ENCODE measurements at places on chromosomes 5 and 9. TPM values are rescaled to one million over a fixed set of nuclear protein-coding genes. Genes with fewer than 3 reads are reported as not detected.

DNA sequence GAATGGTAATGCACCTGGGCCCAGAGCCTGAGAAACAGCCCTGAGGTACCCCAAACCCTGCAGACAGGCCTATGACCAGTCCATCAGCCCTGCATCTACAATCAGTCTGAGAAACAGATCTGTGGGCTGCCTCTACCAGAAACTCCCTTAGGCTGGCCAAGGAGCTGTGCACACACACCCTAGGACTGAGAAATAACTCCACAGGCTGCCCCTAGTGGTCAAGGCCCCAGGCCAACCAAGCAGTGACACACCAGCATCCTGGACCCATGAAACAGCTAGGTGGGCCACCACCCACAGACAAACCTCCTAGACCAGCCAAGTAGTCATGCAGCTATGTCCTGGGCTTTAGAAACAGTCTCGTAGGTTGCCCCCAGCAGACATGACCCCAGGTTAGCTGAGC is 253.6 kb upstream of the VLDLR start:
- no peak overlapping the region for H3K4me3 ChIP-seq
- peaks cover under 1% of the 10 kb centered on the region for H3K27me3 ChIP-seq
- no peak overlapping the region for H3K27ac ChIP-seq
- H3K36me3 ChIP-seq: no peaks in the 10 kb centered on the region

DNA sequence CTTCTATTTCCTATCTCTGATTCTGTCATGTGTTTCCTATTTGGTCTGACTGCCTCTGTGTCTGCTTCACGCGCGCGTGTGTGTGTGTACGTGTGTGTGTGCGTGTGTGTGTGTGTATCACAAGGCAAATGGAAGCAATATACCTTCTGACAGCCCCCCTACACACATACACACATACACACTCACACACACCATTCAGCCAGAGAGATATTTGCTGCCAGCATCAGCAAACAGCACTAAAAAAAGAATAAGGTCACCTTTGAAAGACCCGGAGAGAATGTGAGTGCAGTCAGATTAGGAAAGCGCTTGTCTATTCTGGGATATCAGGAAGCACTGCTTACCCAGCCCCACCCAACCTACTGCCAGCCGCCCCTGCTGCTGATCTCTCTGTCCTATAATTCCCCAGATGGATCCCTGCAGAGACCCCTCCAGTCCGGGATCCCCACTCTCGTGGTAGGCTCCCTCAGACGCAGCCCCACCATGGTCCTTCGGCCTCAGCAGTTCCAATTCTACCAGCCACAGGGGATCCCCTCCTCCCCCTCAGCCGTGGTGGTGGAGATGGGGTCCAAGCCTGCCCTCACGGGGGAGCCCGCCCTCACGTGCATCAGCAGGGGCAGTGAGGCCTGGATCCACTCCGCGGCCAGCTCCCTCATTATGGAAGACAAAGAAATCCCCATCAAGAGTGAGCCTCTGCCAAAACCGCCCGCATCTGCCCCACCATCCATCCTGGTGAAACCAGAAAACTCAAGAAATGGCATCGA is 45.7 kb downstream of the PLAC8L1 start:
- H3K36me3 ChIP-seq: no peaks in the 10 kb centered on the region
- H3K27ac ChIP-seq: no peak overlapping the region
- peaks cover 2% of the 10 kb centered on the region for H3K27me3 ChIP-seq
- DNase-seq: no peak
- no peak overlapping the region for H3K4me3 ChIP-seq
- H3K4me1 ChIP-seq: no peaks in the 10 kb centered on the region

GRCh38 chr9:70683841-70684240 is 269.4 kb upstream of the KLF9 start:
- DNase-seq: no peak
- H3K36me3 ChIP-seq: no peaks in the 10 kb centered on the region
- H3K27me3 ChIP-seq: peaks cover 10% of the 10 kb centered on the region
- no peak overlapping the region for H3K4me3 ChIP-seq
- H3K27ac ChIP-seq: no peak overlapping the region

- peaks cover 4% of the 10 kb centered on the region for H3K27me3 ChIP-seq
- peaks cover 17% of the 10 kb centered on the region for H3K4me1 ChIP-seq
- no peak overlapping the region for H3K27ac ChIP-seq
- no peak for DNase-seq
- H3K36me3 ChIP-seq: no peaks in the 10 kb centered on the region
Measured at GRCh38 chr5:16784088-16784487, 152.0 kb downstream of the MYO10 start.

GRCh38 chr5:54993318-54993717 is 7.9 kb upstream of the ESM1 start:
- H3K4me1 ChIP-seq: peaks cover 14% of the 10 kb centered on the region
- H3K27ac ChIP-seq: no peak overlapping the region
- no peak for DNase-seq
- no peaks in the 10 kb centered on the region for H3K36me3 ChIP-seq
- no peak overlapping the region for H3K4me3 ChIP-seq
- no peaks in the 10 kb centered on the region for H3K27me3 ChIP-seq

Gene TMEM250
- total RNA-seq: 24.4 TPM

Gene SLC2A6
- 5.4 TPM for total RNA-seq

- H3K4me1 ChIP-seq: no peaks in the 10 kb centered on the region
- DNase-seq: no peak
- H3K27ac ChIP-seq: no peak overlapping the region
- H3K27me3 ChIP-seq: no peaks in the 10 kb centered on the region
Measured at GRCh38 chr5:150541895-150542294, 34.0 kb downstream of the NDST1 start.

GRCh38 chr5:88808153-88808552 is 74.8 kb downstream of the MEF2C start:
- H3K27ac ChIP-seq: no peak overlapping the region
- H3K4me1 ChIP-seq: peaks cover 2% of the 10 kb centered on the region
- no peak for DNase-seq
- H3K4me3 ChIP-seq: no peak overlapping the region
- no peaks in the 10 kb centered on the region for H3K36me3 ChIP-seq

Gene AFAP1L1
- total RNA-seq: 1.6 TPM

DNA sequence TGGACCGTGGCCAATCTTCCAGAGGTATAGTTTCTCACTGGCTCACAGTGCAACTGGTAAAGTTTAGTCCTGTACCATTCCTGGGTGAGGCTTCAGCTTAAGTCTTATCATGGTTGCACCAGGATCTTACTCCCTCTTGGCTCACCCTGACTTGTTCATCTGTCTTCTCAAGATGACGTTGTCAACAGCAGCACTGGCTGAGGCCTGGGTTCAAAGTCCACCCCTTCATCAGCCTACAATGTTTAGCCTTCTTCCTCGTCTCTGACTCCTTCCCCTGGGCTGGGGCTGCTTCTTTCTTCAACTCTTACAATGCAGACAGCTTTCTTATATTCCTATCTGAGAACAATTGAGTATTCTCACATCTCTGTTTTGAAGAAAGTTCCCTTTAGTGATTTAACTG is 311.1 kb upstream of the CLINT1 start:
- no peaks in the 10 kb centered on the region for H3K36me3 ChIP-seq
- peaks cover 7% of the 10 kb centered on the region for H3K27me3 ChIP-seq
- no peak for DNase-seq
- no peak overlapping the region for H3K27ac ChIP-seq
- no peaks in the 10 kb centered on the region for H3K4me1 ChIP-seq

DNA sequence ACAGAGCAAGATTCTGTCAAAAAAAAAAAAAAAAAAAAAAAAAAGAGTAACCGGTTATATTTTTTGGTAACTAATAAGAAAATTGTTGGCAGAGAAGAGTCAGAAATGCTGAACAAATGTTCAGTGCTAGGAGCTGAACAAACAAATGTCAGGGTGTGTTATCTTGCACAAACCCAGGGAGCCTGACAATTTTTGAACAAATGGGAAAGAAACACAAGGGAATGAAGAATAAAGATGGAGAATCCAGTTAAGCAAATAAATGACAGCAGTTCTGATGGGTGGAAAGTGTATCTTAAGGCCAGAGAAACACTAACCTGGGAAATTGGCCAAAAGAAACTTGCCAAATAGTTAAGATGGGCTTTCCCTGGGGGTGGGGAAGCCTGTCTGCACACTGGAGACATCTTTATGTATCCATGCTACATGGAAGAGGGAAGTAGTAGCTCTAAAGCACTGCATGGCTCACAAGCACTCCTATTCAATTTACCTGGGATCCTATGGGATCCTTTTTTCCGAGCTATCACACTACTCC is 23.7 kb downstream of the KLHL3 start:
- peaks cover 2% of the 10 kb centered on the region for H3K4me1 ChIP-seq
- DNase-seq: no peak
- H3K4me3 ChIP-seq: no peak overlapping the region

Gene TEX48
- not detected for total RNA-seq

Gene PRRC1
- 38.1 TPM for total RNA-seq

Gene LOX
- total RNA-seq: not detected

- no peaks in the 10 kb centered on the region for H3K4me1 ChIP-seq
- no peak overlapping the region for H3K4me3 ChIP-seq
- H3K27me3 ChIP-seq: peaks cover 8% of the 10 kb centered on the region
Measured at GRCh38 chr5:17189381-17190036, 27.9 kb upstream of the BASP1 start.

Gene SERINC5
- total RNA-seq: 33.1 TPM

DNA sequence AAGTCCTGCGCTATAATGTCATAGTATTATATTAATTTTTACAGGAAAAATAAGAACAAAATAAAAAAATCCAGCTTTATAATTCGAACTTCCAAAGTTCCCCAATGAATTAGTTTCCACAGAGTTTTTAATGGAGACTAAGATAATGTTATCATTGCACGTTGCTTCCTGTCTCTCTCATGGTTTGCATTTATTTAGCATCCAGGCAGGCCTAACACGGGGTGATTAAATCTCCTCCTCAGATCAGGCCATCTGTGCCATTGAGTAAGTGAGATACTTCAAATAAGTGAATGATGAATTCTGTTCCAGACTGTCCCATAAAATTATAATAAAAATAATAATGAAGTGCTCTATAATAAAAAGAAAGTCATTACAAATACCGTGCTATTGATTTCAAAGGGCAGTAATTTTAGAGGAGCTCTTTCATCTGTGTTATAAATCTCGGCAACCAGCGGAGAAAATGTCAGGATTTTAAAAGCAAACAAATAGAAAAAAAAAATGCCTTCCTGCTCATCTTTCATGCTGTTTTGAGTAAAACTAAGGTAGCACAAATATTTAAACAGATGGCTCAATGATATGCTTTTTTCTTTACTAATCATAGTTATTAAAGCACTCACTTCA is 570.6 kb upstream of the ZNF608 start:
- H3K27me3 ChIP-seq: no peaks in the 10 kb centered on the region
- no peak for DNase-seq
- no peaks in the 10 kb centered on the region for H3K4me1 ChIP-seq
- H3K4me3 ChIP-seq: no peak overlapping the region
- H3K36me3 ChIP-seq: no peaks in the 10 kb centered on the region
- H3K27ac ChIP-seq: no peak overlapping the region

Gene RAB24
- 26.6 TPM for total RNA-seq

- no peak overlapping the region for H3K27ac ChIP-seq
- no peaks in the 10 kb centered on the region for H3K36me3 ChIP-seq
- H3K4me1 ChIP-seq: no peaks in the 10 kb centered on the region
- DNase-seq: no peak
- peaks cover 17% of the 10 kb centered on the region for H3K27me3 ChIP-seq
Measured at GRCh38 chr5:98749046-98749445, 24.4 kb upstream of the RGMB start.

Gene FBP2
- total RNA-seq: not detected

- H3K4me3 ChIP-seq: no peak overlapping the region
- no peaks in the 10 kb centered on the region for H3K4me1 ChIP-seq
- no peak for DNase-seq
- peaks cover 12% of the 10 kb centered on the region for H3K27me3 ChIP-seq
Measured at GRCh38 chr5:130720355-130720754, 444.7 kb downstream of the HINT1 start.

DNA sequence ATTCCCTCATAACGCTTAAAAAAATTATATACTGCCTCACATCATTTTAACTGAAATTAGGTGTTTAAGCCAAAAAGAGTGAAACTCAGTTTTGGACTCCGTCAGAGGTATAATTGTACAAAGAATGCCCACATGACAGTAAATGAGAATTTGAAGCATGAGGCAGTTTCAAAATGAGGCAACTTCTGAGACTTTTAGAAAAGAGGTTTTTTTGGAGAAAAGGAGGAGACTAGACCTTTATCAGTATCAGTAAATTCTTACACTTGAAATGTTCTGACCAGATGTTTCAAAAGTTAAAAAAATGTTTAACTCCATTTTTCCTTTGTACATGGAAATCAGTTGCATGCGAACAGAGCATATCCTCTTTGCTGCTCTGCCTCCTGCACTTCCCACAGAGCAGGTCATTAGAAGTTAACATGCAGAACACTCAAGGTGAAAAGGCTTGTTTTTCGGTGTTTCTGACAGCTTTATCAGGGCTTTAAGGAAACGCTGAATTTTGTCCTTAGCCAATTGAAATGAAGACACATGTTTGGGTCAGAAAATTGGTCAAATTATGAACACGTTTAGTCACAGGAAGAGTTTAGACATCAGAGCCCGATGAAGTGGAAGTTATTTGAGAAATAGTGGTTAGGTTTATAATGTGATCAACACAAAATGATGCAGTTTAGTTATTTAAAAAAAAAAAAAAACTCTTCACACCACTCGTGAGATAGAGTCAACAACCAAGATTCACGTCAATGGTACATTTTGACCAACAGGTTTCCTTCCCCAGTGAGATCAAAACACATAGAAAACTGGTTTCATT is 59.5 kb downstream of the PIK3R1 start:
- peaks cover 85% of the 10 kb centered on the region for H3K4me1 ChIP-seq
- peak overlapping the region; percentile 91 for H3K27ac ChIP-seq
- H3K27me3 ChIP-seq: no peaks in the 10 kb centered on the region
- no peak for DNase-seq

- peaks cover 30% of the 10 kb centered on the region for H3K4me1 ChIP-seq
- peak overlapping the region; percentile 62 for H3K27ac ChIP-seq
- no peaks in the 10 kb centered on the region for H3K27me3 ChIP-seq
- DNase-seq: peak; percentile 12
Measured at GRCh38 chr5:126438267-126438666, 15.1 kb downstream of the GRAMD2B start.

Gene PCDHB3
- not detected for total RNA-seq

DNA sequence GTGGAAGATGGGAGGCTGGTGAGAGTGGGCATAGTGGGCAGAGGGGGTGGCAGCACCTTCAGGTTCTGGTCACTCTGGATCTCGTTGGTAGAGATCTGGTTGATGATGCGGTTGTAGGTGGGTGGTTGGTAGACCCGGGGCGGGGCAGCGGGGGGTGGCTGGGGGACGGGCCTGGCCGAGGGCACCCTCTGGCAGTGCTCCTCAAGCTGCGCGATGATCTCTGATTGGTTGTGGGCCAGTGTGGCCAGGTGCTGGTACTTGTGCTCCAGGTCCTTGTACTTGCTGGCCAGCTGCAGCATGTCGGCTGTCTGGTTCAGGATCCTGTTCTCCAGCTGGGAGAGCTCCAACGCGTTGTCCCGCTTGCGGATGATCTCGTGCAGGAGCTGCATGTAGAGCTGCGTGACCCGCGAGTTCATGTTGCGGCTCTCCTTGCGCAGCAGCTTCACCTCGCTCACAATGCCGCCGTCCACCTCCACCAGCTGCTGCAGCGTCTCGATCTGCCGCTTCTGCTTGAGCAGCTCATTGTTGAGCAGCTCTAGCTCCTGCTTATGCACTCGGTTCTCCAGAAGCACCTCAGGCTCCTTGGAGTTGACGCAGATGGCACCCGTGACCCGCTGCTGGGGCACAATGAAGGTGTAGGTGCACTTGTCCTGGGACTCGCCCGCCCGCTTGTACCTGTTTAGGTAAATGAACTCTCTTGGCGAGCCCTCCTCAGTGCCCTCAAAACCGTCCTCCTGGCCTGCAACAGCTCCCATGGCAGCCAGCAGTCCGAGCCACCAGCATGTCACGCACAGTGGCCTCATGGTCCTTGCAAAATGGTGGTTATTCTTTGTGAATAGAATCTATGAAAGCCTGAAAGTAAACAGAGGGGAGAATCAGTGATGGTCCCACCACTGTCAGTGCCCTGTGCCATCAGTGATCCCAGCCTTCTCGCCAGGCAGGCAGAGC is 14.2 kb downstream of the ANGPTL2 start:
- no peak for DNase-seq
- H3K27ac ChIP-seq: no peak overlapping the region
- no peaks in the 10 kb centered on the region for H3K36me3 ChIP-seq
- H3K4me1 ChIP-seq: no peaks in the 10 kb centered on the region

Data from activated CD8-positive, alpha-beta T cell treated with anti-CD3 and anti-CD28 coated beads for 36 hours (primary cell).